Airway epithelial cell (primary cell): ENCODE measurements at places on chromosomes 6 and 20. TPM values are rescaled to one million over a fixed set of nuclear protein-coding genes. Genes with fewer than 3 reads are reported as not detected.

Gene BPIFB4
- not detected in 2 replicates for total RNA-seq

Gene HUS1B
- total RNA-seq = 0.49 TPM in 1 of 2 replicates, not detected in the other

Gene STK38
- 18.1 and 22.5 TPM in 2 replicates for total RNA-seq

Gene FILIP1
- total RNA-seq = 0.07 TPM in 1 of 2 replicates, not detected in the other

Gene PRPH2
- 0.14 TPM in 2 replicates for total RNA-seq

Gene GRM1
- 0.65 TPM in 1 of 2 replicates, not detected in the other for total RNA-seq

Gene NAA20
- 68.0 and 90.1 TPM in 2 replicates for total RNA-seq

Gene ZSWIM3
- 0.74 and 2.4 TPM in 2 replicates for total RNA-seq

Gene RBM24
- total RNA-seq = 0.70 and 1.9 TPM in 2 replicates

Gene C20orf202
- total RNA-seq = 0.05 TPM in 1 of 2 replicates, not detected in the other

Gene PKHD1
- total RNA-seq = not detected in 2 replicates

Gene SLC22A23
- 24.8 and 26.8 TPM in 2 replicates for total RNA-seq
